ENCODE measurements at places on chromosomes 5 and 9. TPM values are rescaled to one million over a fixed set of nuclear protein-coding genes. Genes with fewer than 3 reads are reported as not detected.

The ZNF658 gene
- 9.2 TPM for polyA plus RNA-seq

DNA sequence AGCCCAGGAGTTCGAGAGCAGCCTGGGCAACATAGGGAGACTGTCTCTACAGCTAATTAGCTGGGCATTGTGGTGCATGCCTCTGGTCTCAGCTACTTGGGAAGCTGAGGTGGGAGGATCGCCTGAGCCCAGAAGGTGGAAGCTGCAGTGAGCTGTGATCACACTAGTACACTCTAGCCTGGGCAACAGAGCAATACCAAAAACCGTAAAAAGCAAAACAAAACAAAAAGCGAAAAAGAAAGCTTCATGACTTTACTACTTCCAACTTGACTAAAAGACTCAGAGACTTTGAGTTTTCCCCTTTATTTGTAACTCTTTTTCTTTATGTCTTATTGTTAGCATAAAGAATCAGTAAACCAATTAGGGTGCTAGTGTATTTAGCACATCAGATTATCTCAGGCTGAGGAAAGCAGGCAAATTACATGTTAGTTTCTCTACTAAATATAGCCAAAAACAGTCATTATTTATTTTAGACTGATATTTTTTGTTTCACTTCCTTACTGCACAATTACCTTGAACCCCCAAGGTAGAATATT, 5.4 kb downstream of the RAD17 start:
- DNase-seq: no peak

DNA sequence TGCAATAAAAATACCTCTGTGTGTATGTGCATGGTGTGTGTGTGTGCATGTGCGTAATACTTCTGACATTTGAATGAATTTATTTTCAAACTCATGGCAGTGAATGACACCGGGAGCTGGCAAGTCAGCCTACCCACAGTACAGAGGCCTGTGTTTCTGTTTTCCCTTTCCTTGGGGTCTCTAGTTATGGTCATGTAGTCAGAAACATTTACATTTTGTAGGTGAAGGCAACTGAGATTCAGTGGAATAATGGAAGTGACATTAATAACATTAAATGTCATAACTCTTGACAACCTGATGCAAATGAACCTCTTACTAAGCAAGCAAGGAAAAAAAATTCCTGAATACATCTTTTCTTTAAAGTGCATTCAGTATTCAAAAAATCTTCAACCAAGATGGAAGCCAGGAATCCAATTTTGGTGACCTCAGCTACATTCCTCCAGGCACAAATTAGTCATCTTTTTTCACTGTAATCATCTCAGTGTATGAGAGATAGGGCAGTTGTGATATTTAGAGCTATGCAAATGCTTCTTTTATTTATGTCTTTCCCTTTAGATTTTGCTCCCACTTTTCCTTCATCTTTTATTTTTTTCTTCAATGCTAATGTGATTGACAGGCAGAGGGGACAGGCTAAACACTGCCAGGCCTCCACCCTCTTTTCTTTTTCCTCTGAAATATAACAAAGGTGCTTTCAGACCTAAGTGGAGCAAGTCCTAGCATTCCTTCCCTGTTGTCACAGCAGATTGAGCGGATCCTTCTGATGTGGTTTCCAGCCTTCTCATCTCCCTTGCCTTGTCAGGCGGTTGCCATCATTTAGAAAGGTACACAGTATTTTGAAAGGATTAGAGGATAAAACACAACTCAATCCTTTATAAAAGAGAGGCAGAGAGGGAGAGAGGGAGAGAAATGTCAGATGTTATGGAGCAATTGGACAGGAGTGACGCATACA, 569.8 kb upstream of the ADAMTS16 start:
- DNase-seq: no peak

GRCh38 chr9:6128030-6128429, 87.6 kb upstream of the IL33 start:
- DNase-seq: no peak

- DNase-seq: no peak
Measured at GRCh38 chr9:121171236-121171635, 30.4 kb downstream of the RAB14 start.

Data from left kidney (tissue), 8 donors.